Stimulated activated CD4-positive, alpha-beta T cell treated with anti-CD3 and anti-CD28 coated beads, Interleukin-12 subunit alpha, Interleukin-12 subunit beta, amount 100 ng/mL, for 4 hours (primary cell): ENCODE measurements at places on chromosomes 1 and 21.

DNA sequence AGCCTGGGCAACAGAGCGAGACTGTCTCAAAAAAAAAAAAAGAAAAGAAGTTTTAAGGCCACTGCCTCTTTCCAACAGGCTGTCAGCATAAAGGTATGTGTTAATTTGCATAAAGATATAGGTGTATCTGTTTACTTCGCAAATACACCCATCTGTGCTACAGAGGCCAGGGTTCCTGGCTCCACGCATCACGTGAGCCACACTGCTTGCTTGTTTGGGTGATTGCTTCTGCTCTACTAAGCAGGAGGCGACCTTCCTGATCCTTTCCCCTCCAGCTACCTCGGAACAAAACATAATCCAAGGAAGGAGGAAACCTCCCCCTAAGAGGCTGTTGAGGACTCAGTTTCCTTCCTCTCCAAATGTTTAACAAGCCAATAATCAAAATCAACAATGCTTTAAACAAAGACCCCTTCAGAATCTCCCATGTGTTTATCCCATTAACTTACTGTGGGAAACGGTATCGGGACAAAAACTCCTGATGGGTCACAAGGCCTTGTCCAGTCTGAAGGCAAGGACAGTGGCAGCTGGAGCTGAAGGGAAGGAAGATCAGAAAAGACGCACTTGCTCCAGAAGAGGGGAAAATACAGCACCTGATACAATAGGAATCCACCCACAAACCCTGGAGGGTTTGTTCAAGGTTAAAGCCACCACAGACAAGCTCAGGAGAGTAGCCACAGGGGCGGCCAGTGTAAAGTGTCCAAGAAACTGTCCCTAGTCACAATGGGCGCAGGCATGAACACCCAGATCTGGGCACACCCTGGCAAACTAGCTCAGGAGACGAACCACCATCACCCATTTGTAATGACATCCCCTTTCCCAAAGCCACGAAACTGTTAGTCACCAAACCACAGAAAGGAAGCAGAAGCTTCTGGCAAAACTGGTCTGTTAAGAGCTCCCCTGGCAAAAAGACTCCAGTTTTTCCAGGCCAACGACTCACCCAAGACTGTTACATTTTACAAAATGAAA is 17.2 kb downstream of the CTNNBIP1 start:
- DNase-seq, result no peak

GRCh38 chr21:31878831-31879230 is 6.0 kb downstream of the HUNK start:
- no peak for DNase-seq

GRCh38 chr1:174153085-174153824 is 6.1 kb upstream of the RABGAP1L start:
- DNase-seq, result no peak

DNA sequence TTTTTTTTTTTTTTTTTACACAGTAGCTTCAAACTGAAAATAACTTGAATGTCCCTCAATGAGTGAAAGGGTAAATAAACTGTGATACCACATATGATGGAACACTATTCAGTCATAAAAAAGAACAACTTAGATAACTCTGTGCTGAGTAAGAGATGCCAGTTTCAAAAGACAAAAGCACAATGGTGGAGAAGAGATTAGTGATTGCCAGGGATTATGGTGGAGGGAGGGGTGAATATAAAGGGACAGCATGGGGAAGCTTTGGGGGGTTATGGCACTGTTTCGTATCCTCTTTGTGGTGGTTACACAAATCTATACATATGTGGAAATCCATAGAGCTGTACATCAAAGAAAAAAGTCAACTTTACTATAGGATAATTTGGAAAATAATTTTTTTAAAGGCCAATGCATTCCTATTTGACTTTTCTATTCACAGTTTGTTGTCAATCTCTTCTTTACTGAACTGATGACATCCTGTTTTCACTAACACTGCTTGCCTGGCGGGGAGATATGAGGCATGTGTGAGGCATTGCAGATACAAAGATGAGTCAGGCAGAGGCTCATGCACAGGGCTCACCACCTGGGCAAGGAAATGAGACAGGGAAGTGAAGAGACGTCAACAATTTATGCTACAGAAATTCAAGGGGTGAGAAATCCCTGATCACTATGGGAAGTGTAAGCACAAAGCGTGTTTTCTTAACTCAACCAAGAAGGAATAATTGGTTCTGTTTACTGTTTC is 302.7 kb downstream of the DUSP10 start:
- peak; percentile 36 for DNase-seq

GRCh38 chr1:64476251-64476952 is 6.5 kb downstream of the CACHD1 start:
- DNase-seq, result no peak

- no peak for DNase-seq
These were observed 78.2 kb downstream of the DNTTIP2 start for GRCh38 chr1:93800856-93801255.

DNA sequence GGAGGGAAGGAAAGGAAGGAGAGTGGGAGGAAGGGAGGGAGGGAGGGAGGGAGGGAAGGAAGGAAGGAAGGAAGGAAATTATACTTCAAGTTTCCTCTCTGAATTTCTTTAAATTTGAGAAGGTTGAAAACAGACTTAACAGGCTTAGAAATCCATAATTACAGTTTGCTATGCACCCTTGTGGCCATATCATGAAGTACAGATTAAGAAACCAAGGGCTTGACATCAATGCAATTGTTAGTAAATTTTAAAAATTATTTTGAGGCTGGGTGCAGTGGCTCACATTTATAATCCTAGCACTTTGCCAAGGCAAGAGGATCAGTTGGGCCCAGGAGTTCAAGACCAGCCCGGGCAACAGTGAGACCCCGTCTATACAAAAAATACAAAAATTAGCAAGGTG is 14.4 kb downstream of the ANP32E start:
- DNase-seq, result no peak

DNA sequence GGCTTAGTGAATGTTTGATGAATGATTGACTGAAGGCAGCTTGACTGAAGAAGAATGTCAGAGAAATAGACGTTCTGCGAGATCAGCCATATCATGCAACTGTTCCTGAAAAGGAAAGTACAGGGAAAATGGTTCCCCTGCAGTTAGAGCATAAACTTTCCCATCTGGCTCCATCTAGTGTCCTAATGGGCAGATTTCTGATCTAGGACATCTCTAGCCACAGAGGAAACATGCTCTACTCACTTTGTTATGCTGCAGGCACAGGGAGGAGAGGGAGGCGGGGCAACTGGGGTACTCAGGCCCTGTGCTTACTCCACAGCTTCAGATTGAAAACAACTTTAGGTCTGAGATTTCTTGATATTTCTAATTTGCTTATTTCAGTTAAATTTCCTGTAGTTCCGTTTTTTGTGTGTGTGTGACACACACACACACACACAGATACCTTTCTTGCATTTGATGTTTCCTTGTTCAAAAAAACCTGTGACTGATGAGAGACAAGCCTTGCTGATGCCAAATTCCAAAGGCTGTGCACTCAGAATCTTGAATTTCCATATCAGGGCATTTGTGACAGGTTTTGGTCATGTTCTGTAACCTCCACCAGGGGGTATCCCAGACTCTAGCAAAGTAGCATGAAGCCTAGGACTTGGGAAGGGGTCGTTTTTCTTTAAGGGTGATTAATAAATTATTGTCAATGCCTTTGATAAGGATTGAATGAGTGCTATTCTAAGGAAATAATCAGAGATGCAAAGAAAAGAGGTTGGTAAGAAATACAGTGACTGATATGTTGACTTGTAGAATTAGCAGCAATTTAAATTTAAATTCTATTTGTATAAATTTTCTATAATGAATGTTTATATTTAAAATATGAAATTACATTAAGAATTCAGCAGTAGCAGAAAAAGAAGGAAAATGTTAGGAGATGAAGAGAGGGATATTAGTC is 139.7 kb upstream of the BEND5 start:
- no peak for DNase-seq

DNA sequence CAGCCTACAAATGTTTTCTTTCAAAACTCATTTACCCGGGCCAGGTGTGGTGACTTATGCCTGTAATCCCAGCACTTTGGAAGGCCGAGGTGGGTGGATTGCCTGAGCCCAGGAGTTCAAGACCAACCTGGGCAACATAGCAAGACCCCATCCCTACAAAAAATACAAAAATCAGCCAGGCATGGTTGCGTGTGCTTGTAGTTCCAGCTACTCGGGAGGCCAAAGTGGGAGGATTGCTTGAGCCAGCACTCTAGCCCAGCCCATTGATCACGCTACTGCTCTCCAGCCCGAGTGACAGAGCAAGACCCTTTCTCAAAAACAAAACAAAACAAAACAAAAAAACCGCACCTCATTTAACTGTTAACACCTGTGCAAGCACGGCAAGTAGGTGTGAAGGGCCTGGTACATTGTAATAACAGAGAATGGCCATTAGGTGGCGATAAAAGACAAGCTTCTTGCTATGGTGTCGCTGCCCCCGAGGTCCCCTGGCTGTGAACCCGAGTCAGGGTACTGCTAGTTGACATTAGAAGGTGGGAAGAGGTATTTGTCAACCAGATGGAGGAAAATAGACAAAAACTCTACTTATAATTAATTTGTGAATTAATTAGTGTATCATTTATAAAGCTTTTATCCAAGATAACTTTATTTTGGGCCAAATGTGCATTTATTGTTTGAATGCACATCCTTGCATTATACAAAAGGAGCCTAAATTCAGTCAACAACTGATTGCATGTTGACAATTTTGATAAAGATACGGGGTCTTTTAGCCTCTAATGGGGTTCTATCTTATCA is 66.5 kb downstream of the SH3BGR start:
- peak; percentile 27 for DNase-seq

GRCh38 chr1:12587981-12588640 is 29.9 kb downstream of the DHRS3 start:
- DNase-seq, result no peak

DNA sequence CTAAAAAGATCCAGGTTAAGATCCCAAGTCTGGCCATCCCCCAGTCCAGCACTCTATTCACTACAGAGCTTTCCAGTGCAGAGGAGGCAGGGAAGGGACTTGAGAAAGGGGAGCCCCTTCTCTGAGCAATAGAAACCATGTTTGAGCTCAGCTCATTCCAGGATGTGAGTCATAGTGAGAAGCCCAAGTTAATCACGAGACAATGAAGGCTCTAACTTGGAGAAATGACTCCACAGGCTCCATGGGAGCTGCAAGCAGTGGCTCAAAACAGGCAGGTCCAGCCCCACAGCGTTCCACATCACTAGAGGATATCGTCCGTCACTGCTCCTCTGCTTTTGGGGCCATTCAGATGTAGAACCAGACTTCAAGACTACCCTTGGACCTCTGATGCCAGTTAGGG is 59.1 kb downstream of the CAMK2N1 start:
- DNase-seq, result no peak

- no peak for DNase-seq
These were observed 32.6 kb downstream of the PDE9A start for GRCh38 chr21:42685954-42686500.

DNA sequence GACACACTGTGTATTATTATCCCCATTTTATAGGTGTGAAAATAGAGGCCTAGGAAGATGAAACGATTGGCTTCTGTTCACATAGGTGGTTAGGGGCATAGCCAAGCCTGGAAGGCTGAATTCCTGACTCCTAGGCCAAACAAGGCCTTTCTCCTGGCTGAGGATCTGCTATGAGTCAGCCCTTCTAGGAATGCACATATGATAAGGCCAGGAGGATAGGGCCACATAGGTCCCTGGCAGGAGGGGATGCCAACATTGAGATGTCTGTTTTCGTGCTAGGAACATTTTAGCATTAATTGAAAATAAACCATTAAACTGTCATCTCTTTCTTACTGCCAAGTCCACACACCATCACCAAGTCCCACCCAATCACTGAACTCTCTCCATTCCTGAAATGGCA is 9.2 kb downstream of the CSMD2 start:
- no peak for DNase-seq

GRCh38 chr21:32712043-32712442 is 15.8 kb downstream of the SYNJ1 start:
- no peak for DNase-seq

GRCh38 chr1:152347116-152347728 is 12.6 kb downstream of the FLG2 start:
- peak; percentile 3 for DNase-seq

- DNase-seq, result peak; percentile 1
These were observed 1.5 kb downstream of the CACHD1 start for GRCh38 chr1:64471218-64472039.

DNA sequence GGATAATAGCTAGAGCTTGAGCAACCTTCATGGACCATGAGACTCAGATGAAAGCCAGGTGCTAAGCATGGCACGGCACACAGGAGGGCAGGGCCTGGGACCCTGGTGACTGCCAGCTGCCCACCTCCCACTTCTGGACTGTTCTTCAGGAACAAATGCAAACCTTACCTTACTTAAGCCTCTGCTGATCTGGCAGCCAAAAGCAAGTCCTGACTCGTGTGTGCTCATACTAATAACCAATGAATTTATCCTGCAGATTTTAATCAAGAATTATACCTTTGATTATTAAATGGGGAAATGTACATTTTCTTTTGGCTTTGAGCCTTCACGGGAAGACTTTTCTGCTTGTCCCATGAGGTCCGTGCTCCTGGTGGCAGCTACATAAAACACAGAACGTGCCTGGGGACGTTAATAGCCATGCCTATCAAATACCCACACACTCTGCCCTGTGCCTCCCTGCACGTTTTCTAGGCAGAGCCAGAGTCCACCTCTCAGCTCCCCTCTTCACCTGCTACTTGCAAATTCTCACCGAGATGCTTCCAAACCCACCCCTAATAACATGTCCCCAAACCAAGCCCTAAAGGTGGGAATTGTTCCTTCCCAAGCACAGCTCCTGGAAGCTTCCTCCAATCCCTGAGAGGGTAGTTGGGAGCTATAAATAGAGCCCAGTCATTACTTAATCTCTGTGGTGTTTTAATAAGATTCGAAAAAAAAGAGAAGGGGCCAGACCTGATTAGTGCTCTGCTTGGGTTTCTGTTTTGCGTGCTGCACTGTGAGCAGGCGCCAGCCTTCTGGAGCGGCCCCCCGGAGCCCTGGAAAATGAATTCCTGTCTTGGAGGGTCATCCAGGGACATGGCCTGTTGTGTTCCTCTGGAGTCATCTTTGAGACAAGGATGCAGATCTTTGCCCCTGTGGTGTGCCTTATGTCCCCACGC is 33.5 kb downstream of the SLC1A7 start:
- DNase-seq, result no peak

GRCh38 chr1:78003882-78004718 is 639 bp upstream of the DNAJB4 start:
- peak; percentile 18 for DNase-seq

GRCh38 chr1:217574265-217574949 is 56.5 kb downstream of the GPATCH2 start:
- no peak for DNase-seq

DNA sequence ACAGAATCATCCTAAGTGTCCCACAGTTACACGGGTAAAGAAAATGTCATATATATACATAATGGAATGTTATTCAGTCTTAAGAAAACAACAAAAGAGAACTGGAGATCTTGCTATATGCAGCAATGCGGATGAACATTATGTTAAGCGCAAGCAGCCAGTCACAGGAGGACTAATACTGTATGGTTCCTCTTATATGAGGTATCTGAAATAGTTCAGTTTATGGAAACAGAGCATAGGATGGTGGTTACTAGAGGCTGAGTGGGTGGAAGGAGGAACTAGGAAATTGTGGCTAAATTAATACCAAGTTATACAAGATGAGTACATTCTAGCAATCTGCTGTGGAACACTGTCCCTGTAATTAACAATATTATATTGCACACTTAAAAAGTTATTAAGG is 834.3 kb downstream of the KCNT2 start:
- DNase-seq, result no peak
